ENCODE measurements at places on chromosomes 6 and 20. TPM values are rescaled to one million over a fixed set of nuclear protein-coding genes. Genes with fewer than 3 reads are reported as not detected.

Gene VSX1
- not detected for polyA plus RNA-seq

Gene EPB41L2
- polyA plus RNA-seq: 132 TPM

Gene ATP5F1E
- 218 TPM for polyA plus RNA-seq

Gene IP6K3
- 0.92 TPM for polyA plus RNA-seq

Gene CHMP4B
- polyA plus RNA-seq: 110 TPM

Gene GPR6
- polyA plus RNA-seq: not detected

Gene FAXC
- 5.9 TPM for polyA plus RNA-seq

Gene PKIG
- 62.8 TPM for polyA plus RNA-seq

Gene CYP39A1
- polyA plus RNA-seq: 6.8 TPM

Gene SPATS1
- not detected for polyA plus RNA-seq

Gene EIF6
- polyA plus RNA-seq: 147 TPM
